Stimulated activated CD4-positive, alpha-beta T cell treated with anti-CD3 and anti-CD28 coated beads, TNF-alpha, amount 100 ng/mL, for 48 hours (primary cell): ENCODE measurements at places on chromosomes 5 and 9.

DNA sequence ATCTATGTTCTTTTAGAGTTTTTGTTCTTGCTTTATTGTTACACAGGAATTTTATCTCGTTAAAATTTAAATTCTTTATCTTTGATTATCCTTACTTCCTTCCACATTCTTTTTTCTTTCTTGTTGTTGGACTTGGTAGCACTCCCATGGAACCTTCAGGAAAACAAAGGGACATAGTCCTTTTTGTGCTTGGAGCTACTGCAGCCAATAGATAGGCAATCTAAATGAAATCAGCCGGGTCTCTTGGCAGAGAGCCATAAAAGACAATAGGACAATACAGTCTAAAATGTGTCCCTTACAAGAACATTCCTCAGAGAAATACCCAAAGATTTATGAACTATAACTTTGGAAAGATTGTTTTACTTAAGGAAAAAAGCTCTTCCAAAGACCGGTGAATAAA, 548.1 kb upstream of the C9orf72 start:
- DNase-seq = no peak

DNA sequence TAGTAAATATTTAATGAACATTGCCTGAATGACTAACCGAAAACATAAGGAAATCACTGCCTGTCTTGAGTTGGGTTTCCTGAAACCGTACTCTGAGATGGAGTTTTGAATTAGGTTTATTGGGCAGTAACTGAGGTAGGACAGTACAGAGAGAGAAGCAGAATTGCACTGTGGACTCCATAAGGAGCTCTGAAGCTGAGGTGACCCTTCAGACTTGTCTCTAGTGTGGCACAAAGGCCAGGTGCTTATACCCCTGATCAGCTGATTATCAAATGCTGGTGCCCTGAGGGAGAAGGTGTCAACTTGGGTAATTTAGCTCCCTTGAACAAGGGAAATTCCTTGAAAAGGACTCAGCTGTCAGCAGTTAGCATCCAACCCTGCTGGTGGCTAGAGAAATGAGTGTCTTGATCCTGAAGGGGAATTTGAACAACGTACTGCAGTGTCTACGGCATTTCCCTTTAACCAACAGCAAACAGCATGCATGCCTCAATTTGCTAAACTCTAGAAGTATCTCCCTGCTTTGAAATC, 135.0 kb upstream of the SMARCA2 start:
- DNase-seq = no peak

DNA sequence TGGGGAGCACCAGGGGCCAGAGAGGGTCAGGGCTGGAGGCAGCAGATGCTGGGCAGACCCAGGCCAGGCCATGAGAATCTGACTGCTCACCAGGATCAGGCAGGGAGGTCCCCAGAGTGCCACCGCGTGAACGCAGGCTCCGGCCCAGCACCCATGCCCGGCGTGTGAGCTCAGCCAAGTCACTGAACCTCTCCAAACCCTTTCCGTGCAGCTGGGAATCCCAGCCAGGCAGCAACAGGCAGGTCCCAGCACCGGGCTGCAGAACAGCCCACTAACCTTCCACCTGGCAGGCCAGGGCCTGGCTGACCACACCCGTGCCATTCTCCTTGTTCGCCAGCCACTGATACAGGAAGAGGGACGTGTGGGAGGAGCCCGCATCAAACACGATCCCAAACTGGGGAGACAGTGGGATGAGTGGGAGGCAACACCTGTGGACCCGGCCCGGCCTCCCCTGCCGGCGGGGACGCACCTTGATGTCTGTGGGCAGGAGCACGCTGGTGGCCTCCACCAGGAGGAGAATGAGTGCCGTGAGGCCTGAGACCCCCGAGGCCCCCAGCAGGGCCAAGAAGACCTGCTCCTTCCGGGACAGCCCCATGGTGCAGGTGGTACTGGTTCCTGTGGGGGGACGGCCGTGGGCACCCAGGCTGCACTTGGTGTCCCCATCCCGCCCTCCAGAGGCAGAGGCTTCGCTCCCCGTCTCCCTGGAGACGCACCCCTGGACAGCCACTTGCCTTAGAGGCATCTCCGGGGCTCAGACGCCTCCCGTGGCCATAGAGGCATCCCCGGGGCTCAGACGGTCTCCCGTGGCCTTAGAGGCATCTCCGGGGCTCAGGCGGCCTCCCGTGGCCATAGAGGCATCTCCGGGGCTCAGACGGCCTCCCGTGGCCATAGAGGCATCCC, 3.2 kb downstream of the ENTPD8 start:
- no peak for DNase-seq

GRCh38 chr9:982394-983230, 6.2 kb downstream of the DMRT3 start:
- no peak for DNase-seq

GRCh38 chr5:64161420-64161819, 4.2 kb upstream of the RNF180 start:
- DNase-seq = no peak

GRCh38 chr5:7464182-7464581, 68.2 kb downstream of the ADCY2 start:
- DNase-seq = no peak

- DNase-seq = no peak
Observed at GRCh38 chr9:113152699-113153098, 1.9 kb downstream of the SLC31A2 start.

- DNase-seq = no peak
Observed at GRCh38 chr9:75440914-75441313, 352.6 kb downstream of the OSTF1 start.

- DNase-seq = peak; percentile 1
Observed at GRCh38 chr5:106121972-106122605, 1548.6 kb downstream of the EFNA5 start.

DNA sequence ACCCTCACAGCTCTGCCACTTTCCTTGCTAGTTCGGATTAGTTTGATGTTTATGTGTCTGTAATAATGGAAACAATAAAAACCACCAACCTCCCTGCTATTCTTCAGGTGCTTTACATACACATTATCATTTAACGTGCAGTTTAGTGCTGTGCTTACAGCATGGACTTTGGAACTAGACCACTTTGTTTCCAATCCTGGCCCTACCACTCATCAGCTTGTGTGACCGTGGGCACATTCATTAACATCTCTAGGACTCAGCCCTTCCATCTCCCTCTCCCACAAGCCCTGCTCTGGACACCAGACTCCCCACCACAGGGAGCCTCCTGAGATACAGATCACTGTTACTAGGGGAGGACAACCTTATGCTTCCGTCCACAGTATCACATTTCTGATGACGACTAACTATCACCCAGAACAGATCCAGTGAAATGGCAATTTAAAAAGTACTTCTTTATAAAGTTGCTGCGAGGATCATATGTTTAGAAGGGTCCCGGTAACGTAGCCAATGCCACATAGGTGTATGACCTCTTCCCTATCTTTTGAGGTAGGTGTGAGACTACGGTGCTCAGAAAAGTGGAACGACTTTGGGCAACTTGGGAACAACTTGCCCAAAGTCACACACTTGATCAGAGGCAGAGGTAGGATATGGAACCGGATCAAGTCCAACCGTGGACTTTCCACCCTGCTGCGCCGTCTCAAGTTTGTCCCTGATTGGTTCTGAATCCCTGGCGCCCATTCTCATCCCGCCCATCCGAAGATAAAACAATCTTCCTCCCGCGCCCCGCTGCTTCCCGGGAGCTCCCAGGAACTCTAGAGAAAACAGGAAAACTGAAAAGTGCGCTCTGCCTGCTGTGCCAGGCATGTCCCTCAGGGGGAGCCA, 132.4 kb upstream of the NIPBL start:
- no peak for DNase-seq

- DNase-seq = no peak
Observed at GRCh38 chr5:2288466-2288865, 405.7 kb upstream of the IRX4 start.

DNA sequence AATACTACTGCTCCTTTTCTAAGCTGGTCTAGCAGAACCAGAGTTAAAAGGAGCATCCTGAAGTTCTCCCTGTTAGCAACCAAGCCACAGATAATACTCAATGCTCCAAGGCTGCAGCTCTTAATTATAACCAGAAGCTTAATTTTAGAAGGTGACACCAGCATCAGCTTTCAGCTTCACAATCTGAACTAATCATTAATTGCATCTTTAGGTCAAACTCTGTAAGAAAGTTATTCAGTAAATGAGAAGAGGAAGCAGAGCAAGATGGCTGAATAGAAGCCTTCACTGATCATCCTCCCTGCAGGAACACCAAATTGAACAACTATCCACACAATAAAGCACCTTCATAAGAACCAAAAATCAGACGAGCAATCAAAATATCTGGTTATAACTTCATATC, 38.5 kb downstream of the APBA1 start:
- no peak for DNase-seq

GRCh38 chr9:4077499-4078102, 222.3 kb downstream of the GLIS3 start:
- no peak for DNase-seq

DNA sequence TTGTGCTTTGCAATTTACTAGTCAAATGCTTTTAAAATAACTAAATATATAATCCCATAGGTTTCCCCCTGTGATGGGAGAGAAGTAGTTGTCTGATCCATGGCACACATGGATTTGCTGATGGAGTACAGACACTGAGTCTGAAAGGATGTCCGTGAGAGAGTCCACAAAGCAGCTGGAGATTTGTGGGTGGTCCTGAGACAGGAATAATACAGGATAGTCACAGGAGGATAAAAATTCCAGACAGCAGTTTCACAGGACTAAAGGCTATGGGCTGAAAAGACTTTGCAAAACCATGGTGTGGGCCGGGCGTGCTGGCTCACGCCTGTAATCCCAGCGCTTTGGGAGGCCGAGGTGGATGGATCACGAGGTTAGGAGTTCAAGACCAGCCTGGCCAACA, 58.7 kb upstream of the ZFR start:
- no peak for DNase-seq

DNA sequence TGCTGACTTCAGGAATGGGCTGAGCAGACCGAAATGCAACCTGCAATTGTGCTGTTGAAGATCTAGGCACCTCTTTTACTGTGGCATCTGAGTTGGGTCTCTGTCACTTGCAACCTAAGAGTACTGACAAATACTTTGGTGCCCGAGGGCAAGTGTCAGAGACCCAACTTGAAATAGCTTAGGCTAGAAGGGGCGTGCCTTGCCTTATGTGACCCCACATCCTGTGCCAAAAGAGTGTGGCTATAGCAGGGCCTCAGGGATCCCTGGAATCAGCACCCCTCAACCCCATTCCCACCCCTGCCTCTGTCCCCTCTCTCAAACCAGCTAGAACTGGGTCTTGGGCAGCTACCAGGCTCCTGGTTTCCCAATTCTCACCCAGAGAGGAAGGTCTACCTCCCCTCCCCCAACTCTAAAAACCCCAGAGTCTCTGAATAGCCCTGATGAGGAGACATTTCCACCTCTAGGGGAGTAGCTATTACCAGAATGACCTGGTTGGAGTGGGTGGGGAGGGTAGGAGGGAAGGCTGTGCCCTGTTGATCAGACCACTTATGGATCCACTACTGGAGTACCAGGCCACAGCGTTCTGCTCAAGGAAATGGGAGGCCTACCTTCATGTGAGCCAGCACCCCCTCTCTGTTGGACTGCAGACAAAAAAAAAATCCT, 17.5 kb downstream of the RAI14 start:
- no peak for DNase-seq

- DNase-seq = no peak
Observed at GRCh38 chr5:180807654-180808414, 5.2 kb upstream of the MGAT1 start.

- DNase-seq = peak; percentile 87
Observed at GRCh38 chr9:128829477-128830251, at the start of gene SPOUT1. TSS of gene SPOUT1 (minus strand) at chr9:128829794. CDS start at chr9:128829780, 14 bp downstream.

- DNase-seq = no peak
Observed at GRCh38 chr9:82332774-82333152, 344.2 kb downstream of the SPATA31D1 start.

- no peak for DNase-seq
Observed at GRCh38 chr5:594226-594860, 17.8 kb upstream of the CEP72 start.

DNA sequence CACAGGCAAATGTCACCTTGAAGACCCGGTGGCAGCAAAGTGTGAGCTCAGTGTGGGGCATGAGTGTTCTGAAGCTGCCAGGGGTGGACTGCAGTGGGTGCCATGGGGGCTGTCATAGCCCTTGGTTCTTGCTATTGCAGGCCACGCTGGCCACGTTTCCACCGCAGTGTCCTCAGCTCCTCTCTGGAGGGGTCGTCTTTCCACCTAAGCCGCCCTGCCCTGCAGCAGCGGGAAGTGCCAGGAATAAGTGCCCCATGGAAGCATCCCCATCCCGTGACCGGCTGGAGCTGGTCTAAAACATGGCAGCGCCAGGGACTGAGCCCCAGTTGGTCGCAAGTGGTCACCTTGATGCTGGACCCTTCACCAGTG, 6.9 kb downstream of the OBP2B start:
- DNase-seq = no peak

DNA sequence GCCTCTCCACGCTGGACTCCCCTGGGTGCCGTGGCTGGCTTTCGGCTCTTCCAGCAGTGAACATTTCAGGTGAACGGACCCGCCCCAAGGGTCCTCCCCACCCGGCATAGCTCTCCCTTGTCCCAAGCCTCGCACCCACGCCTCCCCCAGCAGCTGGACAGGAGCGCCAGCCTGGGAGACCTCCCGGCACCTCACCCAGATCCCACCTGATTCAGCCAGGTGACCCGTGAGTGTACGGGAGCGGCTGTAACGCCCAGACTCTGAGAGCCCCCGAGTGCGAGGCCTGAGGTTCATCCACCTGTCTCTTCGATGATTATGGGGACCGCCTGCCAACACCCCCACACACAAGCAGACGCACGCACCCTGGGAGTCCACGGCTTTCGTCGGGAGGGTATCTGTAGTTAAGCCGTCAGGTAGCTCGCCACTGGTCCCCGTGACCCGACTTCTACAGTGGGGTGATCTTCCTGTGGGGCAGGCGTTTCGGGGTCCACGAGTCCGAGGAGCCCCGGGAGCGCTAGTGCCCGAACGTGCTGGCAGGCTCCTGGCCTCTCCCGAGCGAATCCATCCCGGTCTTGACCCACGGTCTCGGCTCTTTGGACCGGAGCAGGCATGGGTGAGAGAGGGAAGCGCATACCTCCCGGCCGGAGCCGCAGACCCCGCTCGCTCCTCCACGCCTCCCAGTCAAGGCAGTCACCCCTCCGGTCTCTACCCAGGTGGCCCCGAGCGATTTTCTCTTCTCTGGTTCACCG, 14.9 kb downstream of the TRIM7 start:
- DNase-seq = no peak

- DNase-seq = no peak
Observed at GRCh38 chr5:97106216-97106581, 36.2 kb downstream of the LIX1 start.

- no peak for DNase-seq
Observed at GRCh38 chr5:56282216-56282615, 49.1 kb upstream of the ANKRD55 start.

DNA sequence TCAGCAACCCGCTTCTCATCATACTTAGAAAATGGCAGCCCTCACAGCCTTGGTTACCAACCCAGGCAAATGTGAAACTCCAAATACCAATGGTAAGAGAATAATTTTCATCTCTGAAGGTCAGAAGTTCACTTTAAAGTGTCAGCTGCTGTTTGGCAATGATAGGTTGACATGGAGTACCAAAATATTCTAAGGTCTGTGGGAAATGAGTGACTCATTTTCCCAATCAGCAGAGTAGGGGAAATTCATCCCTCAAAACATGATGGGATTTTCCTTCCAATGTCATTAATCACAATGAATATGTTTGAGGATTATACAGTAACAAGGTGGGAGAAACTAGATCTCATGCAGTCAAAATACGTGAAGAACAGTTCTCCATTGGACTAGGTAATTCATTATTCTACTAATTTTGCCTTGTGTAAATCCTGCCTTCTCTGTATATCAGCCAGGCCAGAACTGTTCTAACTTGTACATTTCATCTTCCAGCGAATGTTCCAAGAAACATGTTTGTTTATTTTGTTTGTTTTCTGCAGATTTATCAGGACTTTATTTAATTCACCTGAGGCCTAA, 53.1 kb upstream of the ERBIN start:
- DNase-seq = no peak

- no peak for DNase-seq
Observed at GRCh38 chr9:91810286-91810905, 139.6 kb downstream of the ROR2 start.
